Frontal cortex (tissue), 4 donors: ENCODE measurements at places on chromosomes 4 and X. TPM values are rescaled to one million over a fixed set of nuclear protein-coding genes. Genes with fewer than 3 reads are reported as not detected.

- DNase-seq = no peak
These were observed 15.0 kb downstream of the SRPX2 start for GRCh38 chrX:100658941-100659381.

DNA sequence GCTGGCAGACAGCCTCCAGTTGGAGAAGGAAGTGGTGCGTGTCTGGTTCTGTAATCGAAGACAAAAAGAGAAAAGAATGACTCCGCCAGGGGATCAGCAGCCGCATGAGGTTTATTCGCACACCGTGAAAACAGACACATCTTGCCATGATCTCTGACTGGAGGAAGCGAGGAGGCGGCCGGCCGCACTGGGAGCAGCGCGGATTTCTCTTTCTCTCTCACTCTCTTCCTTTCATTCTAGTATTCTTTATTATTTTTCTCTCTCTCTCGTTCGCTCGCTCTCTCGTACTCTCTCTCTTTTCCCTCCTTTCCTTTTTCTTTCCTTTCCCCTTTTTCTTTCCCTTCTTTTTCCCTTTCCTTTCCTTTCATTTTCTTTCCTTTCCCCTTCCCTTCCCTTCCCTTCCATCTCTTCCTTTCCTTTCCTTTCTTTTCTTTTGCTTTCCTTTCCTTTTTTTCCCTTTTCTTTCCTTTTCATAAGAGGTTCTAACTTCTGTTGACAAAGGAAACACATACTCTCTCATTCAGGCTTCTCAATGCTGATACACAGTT, 1.2 kb downstream of the POU3F4 start:
- DNase-seq = no peak

BST1 gene
- total RNA-seq = 4.5 TPM

DNA sequence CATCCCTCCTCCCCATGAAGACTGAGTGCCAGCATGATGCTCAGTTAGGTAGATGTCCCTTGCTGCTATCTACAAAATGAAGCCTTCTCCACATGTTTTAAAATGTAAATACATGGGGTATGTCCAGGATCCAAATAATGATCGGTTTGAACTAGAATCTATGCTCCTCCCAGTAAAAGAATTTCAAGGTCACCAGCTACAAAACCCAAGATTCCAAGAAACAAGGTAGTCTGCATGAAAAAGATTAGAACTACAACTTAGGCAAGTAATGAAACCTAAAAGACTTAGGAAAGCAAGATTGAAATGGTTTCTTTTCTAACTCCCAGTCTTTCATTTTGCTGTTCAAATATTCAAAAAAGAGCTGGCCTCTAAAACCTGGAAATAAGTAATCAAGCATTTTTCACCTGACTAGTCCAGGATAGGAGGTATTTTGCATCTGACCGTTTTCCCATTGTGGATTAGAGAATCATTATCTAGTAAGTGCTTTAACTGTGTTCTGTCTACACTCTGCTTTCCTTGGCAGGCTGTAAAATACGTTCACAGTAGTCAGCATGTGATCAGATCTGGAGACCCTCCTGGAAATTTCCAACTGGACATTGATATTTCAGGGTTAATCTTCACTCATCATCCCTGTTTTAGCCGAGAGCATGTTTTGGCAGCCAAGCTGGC, 57.4 kb downstream of the CC2D2A start:
- no peak for DNase-seq

AGTR2 gene
- not detected for total RNA-seq

SUPT20HL2 gene
- total RNA-seq = not detected

DNA sequence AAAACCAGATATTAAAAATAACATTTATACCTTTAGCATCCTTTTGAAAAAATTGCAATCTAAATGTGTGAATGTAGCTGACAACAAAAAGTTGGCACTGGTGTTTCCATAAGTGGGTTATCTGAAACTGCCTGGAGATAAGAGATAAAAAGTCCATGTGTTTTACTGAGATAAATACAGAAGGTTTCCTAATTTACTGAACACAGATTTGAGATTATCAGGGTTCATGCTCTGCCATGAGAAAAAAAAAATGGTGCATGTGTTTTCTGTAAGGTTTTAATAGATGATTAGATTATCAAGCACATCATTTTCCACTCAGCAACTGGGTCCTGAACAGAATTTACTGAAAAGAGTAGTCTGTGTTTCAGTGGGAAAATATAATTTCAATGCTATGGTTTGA, 326.2 kb upstream of the SLIT2 start:
- DNase-seq = no peak

DNA sequence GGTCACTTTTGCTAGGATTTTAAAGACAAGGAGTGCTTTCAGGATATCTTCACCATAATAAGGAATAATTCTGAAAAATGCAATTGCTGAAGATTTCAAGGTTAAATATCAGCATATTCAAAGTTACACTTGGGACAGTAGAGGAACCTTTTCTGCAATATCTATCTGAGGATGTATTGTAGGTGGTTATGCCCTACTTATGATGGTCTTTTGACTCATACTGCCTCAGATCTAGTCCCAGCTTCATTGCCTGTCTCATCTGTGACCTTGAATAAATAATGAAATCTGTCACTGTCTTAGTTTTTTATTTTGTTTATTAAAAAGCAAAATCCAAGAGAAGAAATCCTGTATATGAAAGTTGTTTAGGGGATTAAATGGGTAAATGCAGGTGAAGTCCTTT, 2.9 kb downstream of the BANK1 start:
- no peak for DNase-seq

SHOX gene
- total RNA-seq = not detected

TRIM60 gene
- not detected for total RNA-seq

DNA sequence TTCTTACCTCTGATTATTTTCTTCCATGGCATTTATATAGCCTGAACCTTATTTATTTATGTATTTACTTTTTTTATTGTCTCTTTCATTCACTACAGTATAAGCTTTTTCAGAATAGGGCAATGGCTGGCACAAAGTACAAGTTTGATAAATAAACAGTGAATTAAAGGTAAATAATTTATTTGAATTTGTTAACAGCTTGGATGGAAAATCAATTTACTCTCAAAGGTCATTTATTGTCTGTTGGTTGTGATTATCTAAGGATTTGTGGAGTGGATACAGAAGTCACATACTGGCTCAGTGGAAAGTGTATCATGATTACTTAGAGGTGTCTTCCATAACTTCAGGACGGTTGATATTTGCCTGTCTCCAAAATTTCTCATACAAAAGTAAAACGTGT, 2472.9 kb downstream of the PCDH7 start:
- DNase-seq = no peak

GRCh38 chr4:166460769-166461550, 587.9 kb downstream of the TLL1 start:
- DNase-seq = no peak

GRCh38 chr4:11397146-11397545, 31.5 kb downstream of the HS3ST1 start:
- no peak for DNase-seq

LIAS gene
- total RNA-seq = 7.7 TPM

EPGN gene
- not detected for total RNA-seq

DNA sequence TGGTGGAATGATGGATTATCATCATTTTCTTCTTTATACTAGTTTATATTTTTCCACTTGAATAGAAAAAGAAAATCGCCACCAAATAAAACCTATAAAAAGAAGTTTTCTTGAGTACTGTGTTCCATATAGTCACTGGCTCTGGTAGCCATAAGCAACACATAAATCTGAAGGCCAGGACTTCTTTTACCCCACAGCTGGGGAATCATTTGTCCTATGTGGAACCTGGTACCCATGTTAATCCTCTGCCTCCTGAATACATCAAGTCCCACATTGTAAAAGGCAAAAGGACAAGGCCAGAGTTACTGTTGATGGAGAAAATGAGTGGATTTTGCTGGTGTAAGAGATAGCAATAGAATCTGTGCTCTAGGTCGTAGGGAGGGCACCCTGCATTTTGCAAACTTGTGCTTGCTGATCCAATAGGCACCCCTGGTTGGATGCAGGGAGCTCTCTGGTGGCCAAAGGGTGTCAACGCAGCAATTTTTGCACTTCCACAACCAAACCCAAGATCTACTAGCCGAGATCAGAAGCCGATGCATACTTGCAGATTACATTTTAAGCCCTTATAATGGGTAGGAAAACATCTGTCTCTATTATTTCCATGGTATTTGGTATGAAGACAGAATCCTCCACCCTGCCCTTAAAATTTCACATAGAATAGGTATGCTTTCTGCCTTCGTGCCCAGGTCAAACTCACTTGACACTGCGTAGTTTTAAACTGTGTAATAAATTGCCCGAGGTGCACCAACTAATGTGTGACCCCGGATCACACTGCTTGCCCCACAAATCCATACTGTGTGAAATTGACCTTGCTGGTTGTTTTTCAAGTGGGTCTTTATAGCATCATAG, 146.2 kb upstream of the SCML1 start:
- DNase-seq = peak; percentile 14

GRCh38 chr4:3683744-3684421, 82.3 kb upstream of the ADRA2C start:
- no peak for DNase-seq

MAGEC2 gene
- total RNA-seq = not detected

GRCh38 chr4:111957997-111958396, 187.3 kb upstream of the FAM241A start:
- DNase-seq = no peak

GRCh38 chrX:129614481-129615255, 40.1 kb downstream of the APLN start:
- no peak for DNase-seq

TSPAN7 gene
- total RNA-seq = 60.7 TPM

- no peak for DNase-seq
These were observed 128.1 kb upstream of the HPF1 start for GRCh38 chr4:169885893-169886292.

- DNase-seq = no peak
These were observed 33.2 kb downstream of the LRPAP1 start for GRCh38 chr4:3498901-3499510.

FGFBP2 gene
- total RNA-seq = not detected

LSM6 gene
- 39.1 TPM for total RNA-seq

DNA sequence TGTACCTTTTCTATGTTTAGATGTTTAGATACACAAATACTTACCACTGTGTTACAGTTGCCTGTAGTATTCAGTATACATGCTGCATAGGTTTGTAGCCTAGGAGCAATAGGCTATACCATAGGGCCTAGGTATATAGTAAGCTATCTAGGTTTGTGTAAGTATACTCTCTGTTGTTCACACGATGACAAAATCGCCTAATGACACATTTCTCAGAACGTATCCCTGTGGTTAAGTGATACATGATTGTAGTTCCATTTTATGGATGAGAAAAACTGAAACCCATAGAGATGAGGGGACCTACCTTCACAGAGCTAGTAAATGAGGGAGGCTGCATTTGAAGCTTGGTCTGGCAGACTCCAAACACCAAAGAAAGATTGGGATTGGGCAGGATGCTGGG, 79.4 kb upstream of the EFNB1 start:
- DNase-seq = no peak

UGT2B11 gene
- not detected for total RNA-seq

RENBP gene
- 2.4 TPM for total RNA-seq

DNA sequence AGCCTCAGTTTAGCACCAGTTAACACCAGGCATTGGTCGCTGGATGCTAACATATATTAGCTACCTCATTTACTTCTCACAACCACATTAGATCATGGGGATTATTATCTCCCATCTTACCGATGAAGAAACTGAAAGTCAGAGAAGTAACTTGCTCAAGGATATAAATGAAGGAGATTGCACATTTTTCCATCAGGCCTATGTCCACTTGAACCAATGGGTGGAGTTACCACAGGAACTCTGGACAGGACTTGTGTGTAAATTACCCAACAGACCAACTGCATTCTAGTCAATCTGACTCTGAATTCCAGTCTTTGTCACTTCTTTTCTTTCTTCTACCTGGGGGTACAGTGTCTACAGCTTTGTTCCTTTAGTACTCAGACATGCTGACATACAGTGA, 1.8 kb downstream of the LNX1 start:
- DNase-seq = no peak

ADAMTS3 gene
- total RNA-seq = 20.4 TPM

- no peak for DNase-seq
These were observed at the start of gene TMEM35A for GRCh38 chrX:101078716-101079598. TSS of gene TMEM35A (plus strand) at chrX:101078879. CDS start at chrX:101079003, 124 bp downstream.

DNA sequence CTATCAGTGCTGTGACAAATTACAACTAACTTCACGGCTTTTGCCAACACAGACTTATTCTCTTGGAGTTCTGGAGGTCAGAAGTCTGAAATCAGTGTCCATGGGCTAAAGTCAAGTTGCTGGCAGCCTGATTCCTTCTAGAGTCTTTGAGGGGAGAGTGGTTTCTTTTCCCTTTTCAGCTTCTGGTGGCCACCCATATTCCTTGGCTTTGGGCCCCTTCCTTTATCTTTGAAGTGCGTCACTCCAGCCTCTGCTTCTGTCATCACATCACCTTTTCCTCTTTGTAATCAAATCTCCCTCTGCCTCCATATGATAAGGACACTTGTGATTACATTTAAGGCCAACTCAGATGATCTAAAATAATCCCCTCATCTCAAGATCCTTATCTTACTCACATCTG, 9.0 kb downstream of the FAM114A1 start:
- no peak for DNase-seq

DNA sequence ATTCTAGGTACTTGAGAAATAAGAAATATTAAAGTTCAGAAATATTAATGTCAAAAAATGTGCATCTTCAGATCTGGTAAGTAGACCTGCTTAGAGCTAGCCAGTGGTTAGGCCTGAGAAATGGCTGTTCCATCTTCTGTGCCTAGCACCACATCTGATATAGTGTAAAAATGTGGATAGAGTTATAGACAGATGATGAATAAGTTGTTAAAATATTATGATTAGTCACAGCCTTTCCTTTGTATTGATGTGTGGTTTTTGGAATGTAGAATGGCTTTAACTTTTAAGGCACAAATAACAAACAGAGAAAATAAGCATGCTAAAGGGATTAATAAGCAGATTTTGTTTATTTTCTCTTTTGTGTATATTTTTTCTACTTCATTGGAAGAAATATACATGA, 133.5 kb upstream of the NUDT6 start:
- no peak for DNase-seq

DNA sequence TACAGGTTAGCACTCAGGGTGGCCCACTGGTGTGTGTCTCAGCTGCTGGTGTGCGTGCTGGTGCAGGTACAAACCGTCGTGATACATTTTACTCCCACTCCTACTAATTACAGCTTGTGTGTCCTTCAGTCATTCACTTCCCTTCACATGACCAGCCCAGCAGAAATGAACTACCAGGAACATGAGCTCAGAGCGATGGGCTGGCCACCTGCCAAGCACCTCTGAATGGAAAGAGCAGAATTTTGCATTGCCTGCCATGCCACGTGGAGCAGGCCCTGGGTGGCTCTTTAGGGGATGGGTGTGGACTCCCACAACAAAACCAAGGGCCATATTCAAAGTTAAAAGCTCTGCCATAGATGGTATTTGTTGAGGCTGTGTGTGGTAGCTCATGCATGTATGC, 58.9 kb upstream of the PGM2 start:
- no peak for DNase-seq

DNA sequence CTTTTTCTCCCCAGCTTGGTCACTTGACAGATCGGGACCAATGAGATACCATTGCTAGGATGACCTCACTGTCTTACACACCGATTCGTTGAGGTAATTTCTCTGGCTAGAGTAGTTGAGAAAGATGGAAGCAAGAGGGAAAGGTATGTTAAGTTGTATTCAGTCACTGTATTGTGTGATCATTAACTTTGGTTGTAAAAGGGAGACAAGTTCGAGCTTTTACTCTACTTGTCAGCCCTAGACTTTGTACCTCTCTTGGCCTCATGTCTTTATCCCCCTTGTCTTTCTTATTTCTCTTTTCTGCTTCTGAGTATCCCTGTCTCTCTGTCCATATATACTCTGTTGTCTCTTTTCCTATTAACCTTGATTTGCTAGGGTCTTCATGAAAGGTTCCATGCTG, 15.5 kb downstream of the FMR1 start:
- DNase-seq = no peak

GUCY1A1 gene
- 207 TPM for total RNA-seq

- no peak for DNase-seq
These were observed 471.0 kb downstream of the KLHL13 start for GRCh38 chrX:117645639-117646038.
